Left hindlimb (tissue), 1 donor: ENCODE measurements at places on chromosomes 4 and X.
A peak's percentile ranks its signal among the peaks of the same experiment; 100 is the strongest.

GRCh38 chrX:9566150-9566621, 101.3 kb downstream of the TBL1X start:
- DNase-seq = peak; percentile 39

DNA sequence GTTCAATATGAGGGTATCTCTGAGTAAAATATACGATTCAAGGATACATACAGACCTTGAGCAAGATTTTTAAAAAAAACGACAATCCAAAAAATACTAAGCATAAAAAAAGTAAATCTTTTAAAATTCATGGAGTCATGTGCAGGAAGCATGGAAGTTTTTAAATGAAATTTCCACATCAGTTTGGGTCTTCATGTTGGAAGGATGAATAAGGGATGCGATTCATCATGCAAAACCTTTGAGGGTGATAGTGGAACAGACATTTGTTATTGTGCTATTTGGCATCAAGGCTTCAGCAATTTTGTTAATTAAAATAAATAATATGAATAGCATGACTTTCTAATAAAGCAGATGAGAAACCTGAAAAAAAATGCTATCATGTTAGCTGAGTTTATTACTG, 815.0 kb upstream of the PCDH10 start:
- DNase-seq = no peak

GRCh38 chr4:112953262-112953661, 96.2 kb upstream of the ANK2 start:
- DNase-seq = no peak

- DNase-seq = no peak
Observed at GRCh38 chr4:14871676-14872430, 130.4 kb upstream of the CPEB2 start.

GRCh38 chr4:119205690-119206089, 6.8 kb upstream of the USP53 start:
- no peak for DNase-seq

DNA sequence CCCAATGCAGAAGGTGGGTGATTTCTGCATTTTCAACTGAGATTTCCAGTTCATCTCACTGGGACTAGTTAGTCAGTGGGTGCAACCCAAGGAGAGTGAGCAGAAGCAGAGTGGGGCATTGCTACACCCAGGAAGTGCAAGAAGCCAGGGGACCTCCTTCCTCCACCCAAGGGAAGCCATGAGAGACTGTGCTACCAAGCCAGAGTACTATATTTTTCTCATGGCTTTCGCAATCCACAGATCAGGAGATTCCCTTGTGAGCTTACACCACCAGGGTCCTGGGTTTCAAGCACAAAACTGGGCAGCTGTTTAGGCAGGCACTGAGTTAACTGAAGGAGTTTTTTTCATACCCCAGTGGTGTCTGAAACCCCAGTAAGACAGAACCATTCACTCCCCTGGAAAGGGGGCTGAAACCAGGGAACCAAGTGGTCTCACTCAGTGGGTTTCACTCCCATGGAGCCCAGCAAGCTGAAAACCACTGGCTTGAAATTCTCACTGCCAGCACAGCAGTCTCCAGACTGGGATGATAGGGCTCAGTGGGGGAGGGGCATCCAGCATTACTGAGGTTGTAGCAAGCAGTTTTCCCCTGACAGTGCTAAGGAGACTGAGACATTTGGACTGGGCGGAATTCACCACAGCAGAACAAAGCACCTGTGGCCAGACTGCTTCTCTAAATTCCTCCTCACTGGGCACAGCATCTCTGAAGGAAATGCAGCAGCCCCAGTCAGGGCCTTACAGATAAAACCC, 903.4 kb downstream of the TECRL start:
- DNase-seq = no peak

GRCh38 chr4:21544955-21545354, 403.6 kb downstream of the KCNIP4 start:
- DNase-seq = no peak

GRCh38 chrX:129739578-129739977, 799 bp downstream of the XPNPEP2 start:
- no peak for DNase-seq

- DNase-seq = no peak
Observed at GRCh38 chr4:153179100-153179499, 25.1 kb upstream of the TRIM2 start.

DNA sequence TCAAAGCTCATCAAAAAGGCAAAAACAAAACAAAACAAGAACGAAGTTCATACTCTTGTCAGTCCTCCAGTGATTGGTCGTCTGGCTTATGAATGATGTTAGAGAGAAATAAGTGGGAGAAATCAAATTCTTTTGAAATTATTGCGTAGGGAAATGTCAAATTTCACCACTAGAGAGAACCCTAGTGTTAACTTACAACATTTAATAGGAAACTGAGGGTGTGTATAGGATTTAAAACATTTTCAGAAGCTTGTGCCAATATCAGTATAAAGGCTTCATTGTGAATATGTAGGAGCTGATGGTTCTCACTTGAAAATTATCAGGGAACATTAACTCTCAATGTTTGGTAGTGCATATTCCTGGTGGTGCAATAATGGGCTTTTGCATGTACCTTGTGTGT, 17.4 kb downstream of the ADH6 start:
- DNase-seq = no peak
